ENCODE measurements at places on chromosomes 3 and 15. TPM values are rescaled to one million over a fixed set of nuclear protein-coding genes. Genes with fewer than 3 reads are reported as not detected.
A peak's percentile ranks its signal among the peaks of the same experiment; 100 is the strongest.

DNA sequence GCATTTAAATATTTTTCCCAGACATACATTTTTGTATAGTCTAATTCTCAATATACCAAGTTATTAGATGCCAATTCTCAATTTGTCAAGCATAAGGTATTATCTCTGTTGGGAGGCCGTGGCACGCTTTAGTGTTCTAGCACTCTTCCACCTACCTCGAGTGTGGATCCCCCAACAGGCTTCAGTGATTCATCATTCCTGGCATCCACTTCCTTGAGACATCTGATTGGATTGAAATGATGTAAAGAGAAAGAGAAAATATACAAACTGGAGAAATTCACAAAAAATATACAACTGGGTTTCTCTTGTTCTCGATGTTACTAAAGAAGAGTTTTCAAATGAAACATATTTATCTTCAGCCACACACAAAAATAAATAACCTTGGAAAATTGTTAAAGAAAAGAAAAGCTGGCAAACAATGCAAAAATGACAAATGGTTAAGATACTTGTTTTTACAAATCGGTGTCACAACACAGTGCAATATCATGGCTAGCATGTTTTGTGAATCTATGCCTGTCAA is 218.0 kb upstream of the CDIN1 start:
- H3K4me1 ChIP-seq = peaks cover 7% of the 10 kb centered on the region
- no peak overlapping the region for H3K27ac ChIP-seq
- no peak for DNase-seq
- no peaks in the 10 kb centered on the region for H3K36me3 ChIP-seq

DNA sequence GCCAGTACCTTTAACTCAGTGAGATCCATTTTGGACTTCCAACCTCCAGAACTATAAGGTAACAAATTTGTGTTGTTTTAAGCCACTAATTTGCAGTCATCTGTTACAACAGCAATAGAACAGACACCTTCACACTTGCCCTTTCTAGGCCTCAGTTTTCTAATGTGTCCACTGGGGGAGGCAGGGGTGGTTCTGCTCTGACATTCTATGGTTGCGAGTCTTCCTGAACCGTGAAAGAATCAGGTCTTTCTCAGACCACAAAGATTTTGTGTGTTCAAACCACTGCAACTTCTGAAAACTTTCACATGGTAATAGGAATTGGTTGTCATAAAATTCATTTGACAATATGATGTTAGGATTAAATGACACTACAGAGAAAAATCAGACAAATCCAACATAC is 26.8 kb upstream of the CSTA start:
- DNase-seq = no peak
- peaks cover 8% of the 10 kb centered on the region for H3K4me1 ChIP-seq
- H3K27me3 ChIP-seq = no peaks in the 10 kb centered on the region
- H3K4me3 ChIP-seq = no peak overlapping the region
- no peaks in the 10 kb centered on the region for H3K36me3 ChIP-seq
- no peak overlapping the region for H3K27ac ChIP-seq

- no peak for DNase-seq
- H3K4me1 ChIP-seq = no peaks in the 10 kb centered on the region
- no peak overlapping the region for H3K4me3 ChIP-seq
Observed at GRCh38 chr3:171064461-171064860, 37.9 kb upstream of the SLC2A2 start.

DNA sequence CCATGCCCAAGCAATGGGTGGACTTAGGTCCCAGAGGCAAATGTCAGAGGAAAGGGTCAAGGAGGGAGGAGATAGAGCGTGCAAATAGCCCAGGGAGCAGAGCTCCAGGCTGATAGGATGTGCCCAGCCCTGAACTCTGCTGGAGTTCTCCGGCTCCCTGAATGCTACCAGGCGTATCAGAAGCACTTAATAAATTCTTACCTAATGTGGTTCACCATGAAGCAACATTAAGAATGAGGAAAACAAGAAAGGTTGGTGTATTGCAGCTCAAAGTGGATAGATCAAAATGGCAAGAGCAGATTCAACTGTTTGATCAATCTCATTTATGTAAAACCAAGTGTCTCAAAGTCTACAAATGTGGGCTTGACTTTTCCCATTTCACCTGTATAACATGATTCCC is 38.3 kb downstream of the PXYLP1 start:
- no peaks in the 10 kb centered on the region for H3K27me3 ChIP-seq
- H3K27ac ChIP-seq = no peak overlapping the region
- DNase-seq = no peak
- H3K36me3 ChIP-seq = no peaks in the 10 kb centered on the region

DNA sequence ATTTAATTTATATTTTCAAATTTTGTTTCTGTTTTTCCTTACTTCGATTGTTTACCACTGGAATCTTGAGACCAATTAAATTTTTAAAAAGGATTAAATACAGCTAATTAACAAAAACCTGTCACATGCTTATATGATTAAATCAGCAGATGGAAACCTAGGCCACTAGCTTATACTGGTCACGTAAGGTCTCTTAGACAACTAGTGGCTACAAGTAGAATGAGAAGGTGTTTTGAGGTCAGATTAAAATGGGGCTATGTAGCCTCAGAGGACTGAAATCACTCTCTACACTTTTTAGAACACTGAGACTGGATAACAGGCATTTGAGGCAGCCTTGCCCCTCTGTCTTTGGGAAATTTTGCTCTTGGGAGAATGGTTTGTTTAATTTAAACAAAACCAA is 246.5 kb upstream of the ONECUT1 start:
- H3K4me3 ChIP-seq = no peak overlapping the region
- H3K36me3 ChIP-seq = no peaks in the 10 kb centered on the region
- no peaks in the 10 kb centered on the region for H3K4me1 ChIP-seq
- no peak overlapping the region for H3K27ac ChIP-seq
- no peak for DNase-seq

DNA sequence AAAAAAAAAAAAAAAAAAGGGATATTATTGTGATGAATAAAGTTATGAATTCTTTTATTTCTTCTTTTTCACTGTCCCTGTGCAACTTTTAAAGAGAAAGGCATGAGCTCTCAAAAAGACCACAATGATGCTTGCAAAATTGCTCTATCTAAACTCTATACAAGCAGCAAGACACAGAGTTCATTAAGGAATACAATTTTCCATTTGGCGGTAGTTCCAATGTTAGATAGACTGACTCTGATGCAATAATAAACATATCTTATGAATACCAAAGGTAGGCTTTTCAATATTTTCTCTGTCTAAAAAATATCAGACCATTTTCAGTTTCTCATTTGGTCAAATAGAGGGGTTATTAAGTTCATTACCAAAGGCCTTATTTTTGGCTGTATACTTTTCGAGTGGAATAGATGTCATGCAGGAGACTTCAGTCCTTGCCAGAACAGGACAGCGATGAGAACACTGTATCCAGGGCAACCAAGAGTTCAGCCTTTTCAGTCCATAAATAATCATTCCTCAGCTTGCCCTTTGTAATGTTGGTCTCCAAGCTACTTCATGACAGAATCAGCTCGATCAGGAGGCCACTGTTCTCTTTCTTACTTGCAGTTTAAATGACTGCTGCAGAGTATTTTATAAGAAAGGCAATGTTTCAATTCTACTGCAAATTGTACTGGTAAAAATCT is 162.9 kb upstream of the FAM3D start:
- H3K27ac ChIP-seq = no peak overlapping the region
- no peak overlapping the region for H3K4me3 ChIP-seq
- H3K27me3 ChIP-seq = no peaks in the 10 kb centered on the region
- DNase-seq = no peak
- H3K4me1 ChIP-seq = no peaks in the 10 kb centered on the region
- no peaks in the 10 kb centered on the region for H3K36me3 ChIP-seq

DNA sequence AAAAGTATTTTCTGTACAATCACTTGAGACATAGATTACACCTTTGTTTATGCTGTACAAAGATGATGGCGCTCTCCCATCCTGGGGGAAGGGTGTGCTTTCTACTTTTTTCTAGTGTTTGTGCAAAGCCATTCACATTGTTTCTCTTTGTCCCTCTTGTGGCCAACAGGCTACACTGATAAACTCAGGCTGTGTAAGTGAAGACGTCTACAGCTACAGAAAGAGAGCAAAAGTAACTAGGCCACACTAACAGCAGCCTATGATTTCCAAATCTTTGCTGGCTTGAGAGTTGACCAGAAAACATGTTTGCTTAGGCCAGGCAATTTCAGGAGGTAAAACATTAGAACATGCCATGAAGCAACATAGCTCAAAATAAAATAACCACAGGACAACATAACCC is 75.1 kb downstream of the FOXB1 start:
- DNase-seq = no peak
- H3K27ac ChIP-seq = no peak overlapping the region
- no peak overlapping the region for H3K4me3 ChIP-seq
- no peaks in the 10 kb centered on the region for H3K27me3 ChIP-seq

DNA sequence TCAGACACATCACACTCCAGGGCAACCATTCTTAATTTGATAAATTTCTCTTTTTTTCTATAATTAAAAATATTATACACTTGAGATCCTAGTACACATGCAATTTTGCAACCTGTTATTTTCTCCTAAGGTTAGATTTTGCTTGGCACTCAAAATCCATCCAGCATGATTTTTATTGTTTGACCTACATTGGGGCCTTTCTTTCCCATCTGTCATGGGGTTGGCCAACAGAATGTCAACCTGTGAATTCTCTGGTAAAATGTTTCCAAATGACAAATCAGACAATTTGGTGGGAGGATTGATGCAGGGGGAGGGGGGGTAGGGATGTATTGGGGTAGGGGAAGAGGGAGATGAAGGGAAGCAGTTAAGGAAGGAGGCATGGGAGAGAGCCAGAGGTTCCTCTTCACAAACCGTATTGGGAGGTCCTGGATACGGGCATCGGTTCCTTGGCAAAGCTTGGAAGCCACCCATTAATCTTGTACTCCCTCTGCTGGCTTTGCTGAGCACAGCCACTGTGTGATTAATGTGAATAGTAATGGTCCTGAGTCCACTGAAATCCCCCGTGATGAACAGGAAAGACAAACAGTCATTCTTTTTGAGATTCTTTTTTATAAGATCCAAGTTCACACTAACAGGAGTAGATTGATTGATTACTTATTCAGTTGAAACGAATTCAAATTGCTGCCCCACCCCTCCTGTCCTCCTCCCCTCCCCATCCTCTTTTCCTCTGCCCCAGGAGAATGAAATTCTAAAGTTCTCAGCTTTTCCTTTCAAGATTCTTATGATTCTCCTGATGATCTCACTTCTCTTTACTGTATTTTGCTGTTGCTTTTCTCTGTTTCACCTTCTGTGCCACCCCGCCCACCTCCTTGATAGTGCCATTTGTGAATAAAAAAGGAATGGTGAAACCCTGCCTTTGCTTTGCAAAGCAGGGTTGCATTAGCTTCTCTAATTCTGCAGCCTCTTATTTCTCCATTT is 82.2 kb upstream of the SLC25A26 start:
- no peak for DNase-seq
- no peak overlapping the region for H3K4me3 ChIP-seq
- no peaks in the 10 kb centered on the region for H3K27me3 ChIP-seq
- H3K36me3 ChIP-seq = no peaks in the 10 kb centered on the region

GRCh38 chr3:170605490-170605889 is 19.6 kb upstream of the SLC7A14 start:
- no peaks in the 10 kb centered on the region for H3K4me1 ChIP-seq
- no peaks in the 10 kb centered on the region for H3K27me3 ChIP-seq
- H3K4me3 ChIP-seq = no peak overlapping the region
- no peak for DNase-seq
- H3K27ac ChIP-seq = no peak overlapping the region

GRCh38 chr15:90184119-90184785 is 16.9 kb upstream of the SEMA4B start:
- DNase-seq = peak; percentile 22
- peaks cover 6% of the 10 kb centered on the region for H3K27me3 ChIP-seq
- no peaks in the 10 kb centered on the region for H3K36me3 ChIP-seq
- H3K4me3 ChIP-seq = peak overlapping the region; percentile 84
- peaks cover 12% of the 10 kb centered on the region for H3K4me1 ChIP-seq

DNA sequence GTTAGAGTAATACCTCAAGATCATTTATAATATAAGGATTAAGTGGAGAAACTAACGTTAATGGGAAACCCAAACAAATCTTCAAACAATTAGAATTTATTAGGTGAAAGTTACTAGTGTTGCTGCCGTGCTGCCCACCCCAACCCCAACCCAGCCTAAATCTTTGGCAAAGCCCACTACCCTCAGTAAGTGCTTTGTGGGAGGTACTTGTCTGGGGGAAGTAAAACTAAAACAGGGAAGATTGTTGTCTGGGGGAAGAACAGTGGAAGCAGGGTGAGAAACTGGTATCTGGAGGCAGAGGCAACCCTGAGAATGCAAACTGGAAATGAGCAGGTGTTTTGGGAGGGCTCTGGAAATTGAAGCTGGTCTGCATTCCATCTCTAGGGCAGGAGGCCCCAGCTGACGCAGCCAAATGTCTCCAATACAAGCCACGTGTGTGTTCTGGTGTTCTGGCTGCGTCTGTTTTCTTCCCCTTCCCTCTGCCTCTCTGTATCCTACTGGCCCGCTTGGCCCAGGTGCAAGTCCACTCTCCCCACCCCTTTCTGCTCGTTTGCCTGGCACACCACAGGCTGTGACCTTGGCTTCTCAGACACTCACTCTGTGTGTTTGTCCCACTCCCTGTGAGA is 32.7 kb downstream of the FEM1B start:
- H3K27ac ChIP-seq = peak overlapping the region; percentile 42
- no peaks in the 10 kb centered on the region for H3K27me3 ChIP-seq
- no peak for DNase-seq
- peaks cover 4% of the 10 kb centered on the region for H3K4me1 ChIP-seq
- no peaks in the 10 kb centered on the region for H3K36me3 ChIP-seq

DNA sequence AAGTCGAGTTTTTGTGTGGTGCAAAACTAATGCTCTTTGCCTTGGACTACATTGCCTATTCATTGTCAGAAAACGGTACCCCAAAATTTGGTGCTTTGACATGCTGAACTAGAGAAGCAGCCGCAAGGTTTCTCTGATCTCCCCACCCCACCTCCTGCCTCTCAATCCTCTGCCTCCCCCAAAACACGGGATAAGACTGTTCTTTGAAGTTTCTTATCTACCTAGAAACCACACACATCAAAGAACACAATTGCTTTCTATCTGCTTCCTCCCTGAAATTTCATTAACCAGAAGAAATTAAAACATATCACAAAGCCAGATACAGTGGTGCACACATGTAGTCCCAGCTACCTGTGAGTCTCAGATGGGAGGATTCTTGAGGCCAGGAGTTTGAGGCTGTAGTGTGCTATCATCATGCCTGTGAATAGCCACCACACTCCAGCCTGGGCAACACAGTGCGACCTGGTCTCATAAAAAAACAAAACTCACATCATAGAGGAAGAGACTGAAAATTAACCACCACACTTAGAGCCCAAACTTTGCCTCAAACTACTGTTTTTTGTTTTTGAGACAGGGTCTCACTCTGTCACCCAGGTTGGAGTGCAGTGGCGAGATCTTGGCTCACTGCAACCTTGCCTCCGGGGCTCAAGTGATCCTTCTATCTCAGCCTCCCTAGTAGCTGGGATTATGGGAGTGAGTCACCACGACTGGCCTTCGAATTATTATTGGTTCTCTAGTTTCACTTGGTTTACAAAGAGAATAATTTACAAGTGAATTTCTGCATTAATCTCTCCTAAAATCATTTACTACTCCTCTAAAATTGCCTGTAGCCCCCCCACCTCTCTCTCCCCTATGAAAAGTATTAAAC is 2.7 kb upstream of the PCNP start:
- H3K27ac ChIP-seq = no peak overlapping the region
- peaks cover 29% of the 10 kb centered on the region for H3K4me1 ChIP-seq
- no peaks in the 10 kb centered on the region for H3K27me3 ChIP-seq
- no peak for DNase-seq
- no peak overlapping the region for H3K4me3 ChIP-seq

- H3K4me1 ChIP-seq = no peaks in the 10 kb centered on the region
- no peaks in the 10 kb centered on the region for H3K27me3 ChIP-seq
- H3K4me3 ChIP-seq = no peak overlapping the region
- no peak overlapping the region for H3K27ac ChIP-seq
- no peaks in the 10 kb centered on the region for H3K36me3 ChIP-seq
- no peak for DNase-seq
Observed at GRCh38 chr15:68735610-68736009, 85.1 kb downstream of the ANP32A start.

CLSTN2 gene
- 5.0 TPM for total RNA-seq

GPR149 gene
- not detected for total RNA-seq

ZPLD1 gene
- not detected for total RNA-seq

WDR76 gene
- total RNA-seq = 15.8 TPM
